ENCODE measurements at places on chromosomes 4 and X. TPM values are rescaled to one million over a fixed set of nuclear protein-coding genes. Genes with fewer than 3 reads are reported as not detected.

- no peak for DNase-seq
These were observed 267.8 kb upstream of the INTU start for GRCh38 chr4:127364911-127365310.

Gene ZNF630
- total RNA-seq, result 2.3 TPM

- DNase-seq, result no peak
These were observed 48.5 kb downstream of the TSPAN5 start for GRCh38 chr4:98609934-98610333.

GRCh38 chr4:48944252-48944651 is 37.7 kb upstream of the OCIAD2 start:
- DNase-seq, result no peak

Gene PPP4R3C
- not detected for total RNA-seq

- DNase-seq, result no peak
These were observed 316.7 kb downstream of the ANTXR2 start for GRCh38 chr4:79756140-79756895.

Gene SPARCL1
- total RNA-seq, result 2,231 TPM

Gene TCEANC
- 3.8 TPM for total RNA-seq

Gene WWC2
- total RNA-seq, result 35.7 TPM

- DNase-seq, result no peak
These were observed 30.3 kb upstream of the DDX53 start for GRCh38 chrX:22969411-22969810.

Gene NHSL2
- 31.4 TPM for total RNA-seq

Gene PRDM8
- 44.2 TPM for total RNA-seq

DNA sequence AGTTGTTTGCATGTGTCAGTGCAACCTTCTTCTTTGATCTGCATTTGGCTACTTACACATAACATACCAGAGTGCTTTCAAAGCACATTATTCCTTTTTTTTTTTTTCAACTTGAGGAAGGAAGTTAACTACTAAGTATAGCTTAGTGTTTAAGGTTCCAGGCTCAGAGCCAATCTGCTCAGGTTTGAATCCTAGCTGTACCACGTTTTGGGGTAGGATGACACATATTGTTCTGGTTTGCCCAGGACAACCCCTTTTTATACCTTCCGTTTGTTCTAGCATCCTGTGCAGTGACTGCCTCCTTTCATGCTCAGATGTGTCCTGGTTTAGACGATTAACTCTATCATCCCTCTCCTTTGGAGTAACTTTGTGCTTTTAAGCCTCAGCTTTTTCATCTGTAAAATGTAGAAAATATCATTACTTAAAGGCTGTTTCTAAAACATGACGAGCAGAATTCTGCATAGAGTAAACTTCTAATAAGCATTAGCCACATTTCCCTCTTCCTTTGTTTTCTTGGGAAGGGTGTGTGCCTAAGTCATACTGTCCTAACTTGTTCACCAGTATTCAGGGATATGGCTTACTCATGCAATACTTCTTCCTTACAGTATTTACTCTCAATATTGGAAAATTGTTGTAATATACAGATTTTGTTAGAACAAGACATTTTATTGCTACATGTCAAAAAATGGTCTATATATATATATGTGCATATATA is 281.3 kb downstream of the C4orf33 start:
- no peak for DNase-seq

Gene NXF2
- total RNA-seq, result not detected

DNA sequence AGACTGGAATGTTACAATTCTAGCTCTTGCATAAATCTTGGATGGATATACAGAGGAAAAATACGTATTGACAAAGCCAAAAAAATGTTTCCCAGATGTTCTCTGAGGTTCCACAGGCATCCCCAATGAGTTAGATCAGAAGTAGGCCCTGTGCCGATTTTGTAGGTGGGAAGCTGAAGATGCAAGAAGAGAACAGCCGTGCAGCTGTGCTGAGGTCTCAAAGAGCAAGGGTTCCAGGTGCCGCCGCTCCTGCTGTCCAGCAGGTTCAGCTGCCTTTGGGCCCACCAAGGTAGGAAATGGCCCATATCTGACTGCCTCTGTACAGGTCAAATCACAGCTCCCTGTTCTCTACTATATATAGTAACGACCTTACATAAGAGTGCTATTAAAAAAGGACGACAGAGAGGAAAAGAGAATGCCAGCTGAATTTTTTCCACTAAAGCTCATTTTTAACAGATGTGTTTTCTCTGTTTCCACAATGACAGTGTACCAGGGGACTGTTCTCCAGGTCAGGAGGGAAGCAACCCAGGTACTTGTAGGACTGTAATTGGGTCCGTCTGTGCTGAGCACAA is 155.6 kb downstream of the CBR4 start:
- DNase-seq, result no peak

GRCh38 chrX:13248867-13249486 is 70.9 kb downstream of the ATXN3L start:
- no peak for DNase-seq

DNA sequence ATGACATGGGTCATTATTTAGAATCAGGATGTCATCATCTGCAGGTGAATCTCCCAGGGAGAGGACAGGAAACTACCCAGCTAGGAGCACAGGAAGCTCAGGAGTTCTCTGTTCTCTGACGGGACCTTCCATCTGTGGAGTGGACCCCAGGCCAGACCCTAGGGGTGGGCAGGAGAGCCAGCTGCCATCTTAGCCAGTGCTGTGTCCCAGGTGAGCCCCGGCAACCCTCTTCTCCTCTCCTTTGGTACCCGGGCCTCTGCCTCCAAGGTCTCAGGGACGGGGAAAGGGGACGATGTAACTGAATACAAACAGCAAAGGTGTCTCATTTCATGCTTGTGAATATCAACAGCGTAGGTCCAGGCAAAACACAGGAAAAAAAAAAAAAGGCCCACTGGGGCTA is 48.5 kb downstream of the C4orf50 start:
- DNase-seq, result no peak

- DNase-seq, result no peak
These were observed 162.1 kb downstream of the TSPAN5 start for GRCh38 chr4:98496152-98496845.

Measured in esophagus muscularis mucosa (tissue), 4 donors.